HuH-7.5 (cell line): ENCODE measurements at places on chromosomes 11 and 22.

GRCh38 chr22:44999231-44999630, 10.6 kb downstream of the PHF21B start:
- no peak for DNase-seq

GRCh38 chr11:2380807-2381350, 3.8 kb downstream of the CD81 start:
- no peak for DNase-seq

GRCh38 chr22:42928969-42929837, 72.1 kb upstream of the ARFGAP3 start:
- DNase-seq, result no peak

DNA sequence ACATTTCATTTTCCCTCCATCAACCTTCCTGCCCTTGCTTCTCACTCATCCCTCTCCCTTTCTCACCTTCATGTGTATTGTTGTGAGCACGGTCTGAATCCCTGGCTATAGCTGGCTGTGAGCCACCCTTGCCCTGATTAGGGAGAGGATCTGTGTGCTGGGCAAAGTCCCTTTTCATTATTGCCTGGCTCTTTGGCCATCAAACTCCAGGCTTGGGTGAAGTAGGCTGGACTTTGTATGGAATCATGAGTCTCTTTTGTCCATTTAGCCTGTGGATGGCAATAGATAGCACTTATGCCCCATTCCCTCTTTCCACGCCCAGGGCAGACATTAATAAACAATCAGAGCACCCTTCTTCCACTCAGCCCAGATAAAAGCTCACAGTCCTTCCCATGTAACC, 6.7 kb downstream of the MYO18B start:
- peak; percentile 60 for DNase-seq

DNA sequence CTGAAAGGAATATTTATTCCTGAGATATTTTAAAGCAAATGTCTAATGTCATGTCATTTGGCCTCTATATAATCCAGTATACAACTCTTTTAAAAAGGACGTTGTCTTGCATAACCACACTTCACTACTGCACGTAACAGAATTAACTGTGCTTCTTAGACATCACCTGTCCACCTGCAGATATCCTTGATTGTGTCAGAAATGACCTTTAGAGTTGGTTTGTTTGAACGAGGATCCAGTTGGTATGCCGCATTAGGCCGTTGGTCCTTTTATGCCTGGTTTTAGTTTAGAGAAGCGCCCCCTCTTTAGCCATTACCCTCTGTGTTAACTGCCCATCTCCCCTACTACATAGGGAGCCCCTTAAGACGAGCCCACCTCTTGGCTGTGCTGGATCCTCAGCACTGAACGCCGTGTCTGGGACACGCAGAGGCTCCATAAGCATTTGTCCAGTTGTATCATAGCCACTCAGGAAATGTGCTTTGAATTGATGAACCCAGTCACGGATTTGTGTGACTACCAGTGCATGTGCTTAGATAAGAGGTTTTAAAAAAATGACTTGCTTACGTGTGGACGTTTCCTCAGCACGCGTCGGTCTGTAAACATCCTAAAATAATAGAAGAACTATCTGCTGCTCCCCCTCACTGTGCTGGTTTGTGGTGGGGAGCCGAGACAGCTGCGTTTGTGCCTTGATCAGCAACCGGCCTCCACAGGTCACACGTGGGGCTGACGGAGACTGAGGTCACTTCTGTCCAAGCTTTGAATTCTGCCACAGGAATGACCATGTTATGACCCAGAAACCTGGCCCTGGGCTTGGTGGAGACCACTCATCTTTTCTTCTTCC, 4.0 kb downstream of the MICAL2 start:
- DNase-seq, result no peak

DNA sequence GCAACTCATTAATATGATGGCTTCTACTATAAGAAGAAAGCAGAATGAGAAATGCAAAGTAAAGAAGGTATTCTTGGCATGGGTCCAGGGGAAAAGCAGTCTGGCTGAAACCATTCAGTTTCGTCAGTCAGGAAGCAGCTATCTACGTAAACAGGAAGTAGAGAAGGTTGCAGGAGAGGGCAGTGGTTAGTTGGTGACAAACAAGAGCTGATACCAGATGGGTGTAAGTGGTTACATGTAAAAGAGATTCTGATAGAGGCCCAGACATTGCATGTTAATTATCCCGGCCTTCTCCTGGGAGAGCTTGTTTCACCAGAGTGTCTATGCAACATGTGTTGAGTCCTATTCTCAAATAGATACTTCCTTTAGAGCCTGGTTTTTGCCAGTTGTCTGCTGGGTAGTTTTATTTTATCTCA, 58.4 kb upstream of the PSMA1 start:
- peak; percentile 26 for DNase-seq

DNA sequence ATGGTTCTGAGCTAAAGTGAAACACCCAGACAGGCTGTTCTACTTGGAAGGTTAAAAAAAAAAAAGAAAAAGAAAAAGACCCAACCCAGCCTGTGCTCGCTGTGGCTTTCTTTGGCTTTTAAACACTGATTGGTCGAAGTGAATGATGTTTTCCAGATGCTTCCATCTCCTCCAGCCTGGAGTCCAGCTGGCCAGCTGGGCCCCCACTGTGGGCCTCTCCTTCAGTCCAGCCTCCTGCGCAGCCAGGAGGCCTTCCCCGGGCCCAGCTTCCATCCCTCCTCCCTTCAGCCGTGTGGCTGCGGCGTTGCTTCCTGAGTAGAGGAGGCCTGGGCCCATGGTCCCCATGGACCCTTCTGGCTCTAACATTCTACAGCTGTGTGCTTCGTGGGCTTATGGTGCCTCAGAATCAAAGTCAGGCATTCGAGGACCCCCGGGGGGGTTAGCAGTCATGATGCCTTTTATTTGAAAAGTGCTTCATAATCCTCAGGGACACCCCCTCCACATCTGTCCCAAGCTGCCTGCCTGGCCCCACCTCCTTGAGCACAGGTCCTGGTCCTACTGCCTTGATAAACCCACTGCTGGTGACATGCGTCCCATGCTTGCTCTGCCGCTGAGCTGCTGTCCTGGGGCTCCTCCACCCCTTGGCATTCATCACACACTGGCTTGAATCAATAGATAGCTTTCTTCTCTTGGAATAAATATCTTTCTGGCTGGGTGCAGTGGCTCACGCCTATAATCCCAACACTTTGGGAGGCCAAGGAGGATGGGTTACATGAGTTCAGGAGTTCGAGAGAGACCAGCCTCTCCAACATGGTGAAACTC, 42.2 kb upstream of the FBLN1 start:
- no peak for DNase-seq

- peak; percentile 88 for DNase-seq
Observed at GRCh38 chr11:30586251-30587144, at the start of gene MPPED2. TSS of gene MPPED2 (minus strand) at chr11:30586353. CDS start at chr11:30580373, 5,980 bp downstream.

DNA sequence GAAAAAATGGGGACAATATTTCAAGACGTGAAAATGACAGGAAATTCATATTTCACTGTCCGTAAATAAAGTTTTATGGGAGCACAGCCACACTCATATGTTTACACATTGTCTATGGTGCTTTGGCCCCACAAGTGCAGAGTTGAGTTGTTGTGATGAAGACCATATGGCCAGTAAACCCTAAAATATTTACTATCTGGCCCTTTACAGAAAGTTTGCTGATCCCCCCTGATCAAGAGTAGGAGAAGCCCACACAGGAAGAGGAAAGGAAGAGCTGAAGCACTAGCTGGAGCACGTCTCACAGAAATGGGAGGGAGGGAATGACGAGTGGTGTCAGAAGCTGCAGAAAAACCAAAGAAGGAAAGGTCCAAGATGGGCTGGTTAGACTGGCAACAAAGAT, 78.8 kb downstream of the TNRC6B start:
- DNase-seq, result no peak

DNA sequence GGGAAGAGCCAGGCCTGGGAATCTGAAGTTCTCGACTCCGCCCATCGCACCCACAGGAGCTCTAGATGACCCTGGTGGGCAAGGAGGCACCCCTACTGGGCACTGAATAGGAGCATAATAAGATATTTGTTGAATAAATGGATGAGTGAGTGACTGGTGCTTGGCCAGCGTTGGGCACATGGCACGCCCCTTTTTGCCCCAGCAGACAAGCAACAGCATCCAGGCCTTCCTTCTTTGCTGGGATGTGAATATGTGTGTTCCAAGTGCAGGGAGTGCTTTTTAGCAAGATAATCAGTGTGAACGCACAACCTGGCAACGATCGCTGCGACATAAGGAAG, 443 bp upstream of the CELF1 start:
- no peak for DNase-seq

GRCh38 chr11:1289211-1289935, 20.1 kb downstream of the TOLLIP start:
- no peak for DNase-seq

- no peak for DNase-seq
Observed at GRCh38 chr22:39431821-39432251, 25.0 kb upstream of the MGAT3 start.
